ENCODE measurements at places on chromosomes 7 and 10. TPM values are rescaled to one million over a fixed set of nuclear protein-coding genes. Genes with fewer than 3 reads are reported as not detected.

MKX gene
- polyA plus RNA-seq: 0.93 TPM

OIT3 gene
- polyA plus RNA-seq: 10.3 TPM

TMEM229A gene
- 0.09 TPM for polyA plus RNA-seq

CCDC146 gene
- 7.6 TPM for polyA plus RNA-seq

C7orf57 gene
- polyA plus RNA-seq: not detected

MALRD1 gene
- 1.4 TPM for polyA plus RNA-seq

OR2A12 gene
- not detected for polyA plus RNA-seq

GAD2 gene
- not detected for polyA plus RNA-seq

PCGF5 gene
- polyA plus RNA-seq: 15.6 TPM

PNLIPRP3 gene
- 0.17 TPM for polyA plus RNA-seq

All from hindlimb muscle (tissue), 1 donor.